NCI-H524 treated with DMSO at 0.1 percent for 48 hours (cell line): ENCODE measurements at places on chromosomes 16 and 17.

- no peak for DNase-seq
Measured at GRCh38 chr17:48597778-48598631, 4.4 kb upstream of the HOXB5 start.

- DNase-seq: peak; percentile 98
Measured at GRCh38 chr16:29825145-29826044, 5.1 kb downstream of the MVP start.

DNA sequence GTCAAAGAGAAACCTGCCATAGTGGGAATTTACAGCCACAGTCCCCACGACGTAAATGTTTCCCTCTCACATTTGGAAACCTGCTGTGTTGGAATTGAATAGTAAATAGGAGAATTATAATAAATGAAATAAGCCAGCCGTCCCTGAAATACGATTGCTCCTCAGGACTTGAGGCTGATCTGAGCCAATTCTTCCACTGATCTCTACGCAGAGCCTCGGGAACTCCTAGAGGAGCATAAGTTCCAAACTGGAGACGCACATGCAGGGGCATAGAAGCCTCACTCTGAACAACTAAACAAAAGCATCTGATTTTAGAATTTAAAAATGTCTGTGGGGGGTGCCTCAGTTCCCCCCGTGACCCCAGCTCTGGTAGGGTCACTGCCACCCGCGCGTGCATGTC lies 10.2 kb upstream of the TEX19 start:
- no peak for DNase-seq

DNA sequence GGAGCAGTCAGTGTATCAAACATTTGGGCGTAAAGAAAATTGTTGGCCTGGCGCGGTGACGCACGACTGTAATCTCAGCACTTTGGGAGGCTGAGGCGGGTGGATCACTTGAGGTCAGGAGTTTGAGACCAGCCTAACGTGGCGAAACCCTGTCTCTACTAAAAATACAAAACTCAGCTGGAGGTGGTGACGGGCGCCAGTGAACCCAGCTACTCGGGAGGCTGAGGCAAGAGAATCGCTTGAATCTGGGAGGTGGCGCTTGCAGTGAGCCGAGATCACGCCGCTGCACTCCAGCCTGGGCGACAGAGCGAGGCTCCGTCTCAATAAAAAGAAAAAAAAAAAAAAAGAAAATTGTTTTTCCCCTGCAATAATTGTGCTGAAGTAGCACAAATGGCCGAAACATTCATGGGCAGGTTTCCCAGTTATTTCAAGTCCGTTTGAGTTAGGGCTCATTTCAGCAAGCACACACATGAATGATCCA lies 1.4 kb downstream of the GCSH start:
- no peak for DNase-seq

GRCh38 chr17:81832608-81833159 lies 407 bp downstream of the MCRIP1 start:
- no peak for DNase-seq

DNA sequence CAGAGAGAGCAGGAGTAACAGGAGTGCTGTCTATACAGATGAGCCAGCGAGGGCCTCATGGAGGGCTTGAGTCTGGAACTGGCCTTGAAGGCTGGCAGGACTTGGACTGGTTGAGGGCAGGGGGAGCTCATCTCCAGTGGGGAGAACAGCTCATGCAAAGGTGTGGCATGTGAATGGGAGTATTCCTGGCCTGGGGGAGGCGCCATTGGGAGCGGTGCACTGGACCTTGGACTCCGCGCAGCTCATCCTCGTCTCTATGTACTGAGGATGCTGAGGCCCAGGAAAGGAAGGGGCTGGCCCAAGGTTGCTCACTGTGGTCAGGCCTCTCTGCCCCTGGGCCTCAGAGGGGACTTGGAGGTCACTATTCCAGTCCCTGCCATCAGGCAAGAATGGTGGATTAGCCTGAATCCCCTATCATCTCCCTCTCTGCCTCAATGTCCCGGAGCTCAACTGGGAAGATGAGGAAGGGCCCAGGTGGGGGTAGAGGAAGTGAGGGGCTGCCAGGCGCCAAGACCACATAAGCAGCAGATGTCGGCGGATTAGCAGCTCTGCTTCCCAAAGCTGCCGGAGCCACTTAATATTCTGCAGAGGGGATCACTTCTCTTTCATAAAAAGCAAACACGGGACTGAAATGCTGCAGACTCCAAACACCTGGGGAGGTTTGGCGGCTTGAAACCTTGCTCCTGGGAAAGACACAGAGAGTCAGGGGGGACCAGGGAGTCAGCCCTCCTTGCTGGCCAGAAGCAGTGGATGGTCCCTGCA lies 88.9 kb downstream of the SDK2 start:
- DNase-seq: peak; percentile 99

DNA sequence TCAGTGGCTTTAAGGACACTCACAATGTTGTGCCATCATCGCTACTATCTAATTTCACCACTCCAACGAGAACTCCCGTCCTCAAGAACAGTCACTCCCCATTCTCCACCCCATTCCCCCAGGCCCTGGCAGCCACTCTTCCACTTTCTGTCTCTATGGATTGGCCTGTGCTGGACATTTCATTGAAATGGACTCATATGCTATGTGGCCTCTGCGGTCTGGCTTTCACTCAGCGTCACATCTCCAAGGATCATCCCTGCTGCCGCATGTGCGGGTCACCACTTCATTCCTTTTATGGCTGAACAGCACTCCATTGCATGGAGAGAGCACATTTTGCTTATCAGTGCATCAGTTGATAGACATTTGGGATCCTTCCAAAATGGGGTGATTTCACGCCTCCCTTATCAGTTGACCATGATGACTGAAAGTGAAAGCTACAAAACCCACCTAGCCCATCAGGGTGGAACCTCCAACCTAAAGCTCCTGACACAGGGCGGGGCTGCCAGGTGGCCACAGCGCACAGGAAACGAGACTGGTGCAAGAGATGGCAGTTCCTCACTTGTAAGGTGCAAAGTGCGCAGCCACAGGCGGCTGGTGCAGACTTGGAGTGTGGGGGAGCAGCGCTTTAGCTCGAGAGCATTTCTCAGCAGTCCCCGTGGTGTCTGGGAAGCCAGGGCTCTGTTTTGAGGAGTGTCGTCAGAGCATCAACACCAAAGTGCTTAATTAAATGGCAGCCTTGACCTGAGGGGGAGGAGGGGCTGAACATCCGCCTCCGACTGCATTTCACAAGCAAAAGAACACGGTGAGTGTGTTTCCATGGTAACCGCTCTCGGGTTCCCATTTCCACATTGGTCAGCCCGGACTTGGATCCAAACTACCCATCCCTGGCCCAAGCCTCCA lies 23.8 kb downstream of the COTL1 start:
- DNase-seq: no peak

DNA sequence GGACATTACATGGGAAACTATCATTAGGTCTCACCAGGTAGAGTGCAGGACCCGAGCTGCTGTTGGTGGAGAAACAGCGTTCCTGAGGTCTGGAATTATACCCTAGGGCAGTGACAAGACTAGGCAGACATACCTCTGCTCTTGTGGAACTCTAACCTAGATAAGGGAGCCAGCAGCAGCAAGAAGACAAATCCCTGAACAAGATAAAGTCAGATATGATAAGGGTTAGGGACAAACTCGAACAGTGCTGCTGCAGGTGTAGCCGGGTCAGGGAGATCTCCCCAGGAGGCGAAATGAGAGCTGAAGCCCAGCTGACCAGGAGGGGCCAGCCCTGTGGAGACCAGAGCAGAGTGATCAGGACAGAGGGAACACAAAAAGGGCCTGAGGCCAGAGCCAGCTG lies 34.7 kb downstream of the ARSG start:
- no peak for DNase-seq

DNA sequence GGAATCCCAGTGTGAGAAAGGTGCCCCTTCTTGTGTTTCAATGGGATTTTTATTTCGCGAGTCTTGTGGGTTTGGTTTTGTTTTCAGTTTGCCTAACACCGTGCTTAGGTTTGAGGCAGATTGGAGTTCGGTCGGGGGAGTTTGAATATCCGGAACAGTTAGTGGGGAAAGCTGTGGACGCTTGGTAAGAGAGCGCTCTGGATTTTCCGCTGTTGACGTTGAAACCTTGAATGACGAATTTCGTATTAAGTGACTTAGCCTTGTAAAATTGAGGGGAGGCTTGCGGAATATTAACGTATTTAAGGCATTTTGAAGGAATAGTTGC lies 567 bp downstream of the UBB start:
- DNase-seq: no peak

DNA sequence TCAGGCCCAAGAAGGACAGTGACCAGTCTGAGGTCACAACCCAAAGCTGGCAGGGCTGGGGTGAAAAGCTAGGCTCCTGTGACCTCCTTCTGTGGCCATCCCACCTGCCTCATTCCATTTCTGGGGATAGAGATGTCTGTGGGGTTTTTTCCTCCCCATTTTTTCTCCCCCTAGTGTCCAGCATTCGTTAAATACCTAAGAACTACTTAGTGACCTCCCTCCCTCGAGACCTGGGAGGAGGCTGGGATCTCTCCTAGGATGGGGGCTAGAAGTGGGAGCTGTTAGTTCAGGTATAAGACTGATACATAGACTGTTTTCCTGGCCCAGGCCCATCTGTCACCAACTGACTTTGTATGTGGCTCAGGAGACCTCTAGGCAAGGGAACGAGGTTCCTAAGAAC lies 20.5 kb upstream of the STAC2 start:
- DNase-seq: no peak

DNA sequence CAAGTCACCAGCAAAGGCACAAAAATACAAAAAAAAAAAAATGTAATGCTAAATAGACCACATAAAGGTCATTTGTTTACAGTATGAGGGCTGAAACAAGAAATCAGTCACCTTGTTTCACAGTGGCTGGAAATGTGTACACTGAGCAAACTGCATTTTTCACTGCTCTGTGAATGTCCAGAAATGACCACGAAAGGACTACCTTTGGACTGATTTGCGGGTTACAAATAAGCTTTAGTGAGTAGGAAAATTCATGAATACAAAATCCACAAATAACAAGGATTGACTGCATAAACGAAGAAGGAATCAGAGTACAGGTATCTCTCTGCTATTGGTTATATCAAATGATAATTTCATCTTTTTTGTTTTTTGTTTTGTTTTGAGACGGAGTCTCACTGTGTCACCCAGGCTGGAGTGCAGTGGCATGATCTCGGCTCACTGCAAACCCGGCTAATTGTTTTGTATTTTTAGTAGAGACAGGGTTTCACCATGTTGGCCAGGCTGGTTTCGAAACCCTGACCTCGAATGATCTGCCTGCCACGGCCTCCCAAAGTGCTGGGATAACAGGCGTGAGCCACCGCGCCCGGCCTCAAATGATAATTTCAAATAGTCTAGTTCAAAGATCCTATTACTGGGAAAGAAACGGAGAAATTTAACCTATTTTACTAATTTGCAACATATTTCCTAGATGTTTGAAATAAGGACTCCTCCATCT lies 30.5 kb downstream of the CYTH1 start:
- no peak for DNase-seq

GRCh38 chr16:24734382-24734781 lies 4.9 kb downstream of the TNRC6A start:
- no peak for DNase-seq

DNA sequence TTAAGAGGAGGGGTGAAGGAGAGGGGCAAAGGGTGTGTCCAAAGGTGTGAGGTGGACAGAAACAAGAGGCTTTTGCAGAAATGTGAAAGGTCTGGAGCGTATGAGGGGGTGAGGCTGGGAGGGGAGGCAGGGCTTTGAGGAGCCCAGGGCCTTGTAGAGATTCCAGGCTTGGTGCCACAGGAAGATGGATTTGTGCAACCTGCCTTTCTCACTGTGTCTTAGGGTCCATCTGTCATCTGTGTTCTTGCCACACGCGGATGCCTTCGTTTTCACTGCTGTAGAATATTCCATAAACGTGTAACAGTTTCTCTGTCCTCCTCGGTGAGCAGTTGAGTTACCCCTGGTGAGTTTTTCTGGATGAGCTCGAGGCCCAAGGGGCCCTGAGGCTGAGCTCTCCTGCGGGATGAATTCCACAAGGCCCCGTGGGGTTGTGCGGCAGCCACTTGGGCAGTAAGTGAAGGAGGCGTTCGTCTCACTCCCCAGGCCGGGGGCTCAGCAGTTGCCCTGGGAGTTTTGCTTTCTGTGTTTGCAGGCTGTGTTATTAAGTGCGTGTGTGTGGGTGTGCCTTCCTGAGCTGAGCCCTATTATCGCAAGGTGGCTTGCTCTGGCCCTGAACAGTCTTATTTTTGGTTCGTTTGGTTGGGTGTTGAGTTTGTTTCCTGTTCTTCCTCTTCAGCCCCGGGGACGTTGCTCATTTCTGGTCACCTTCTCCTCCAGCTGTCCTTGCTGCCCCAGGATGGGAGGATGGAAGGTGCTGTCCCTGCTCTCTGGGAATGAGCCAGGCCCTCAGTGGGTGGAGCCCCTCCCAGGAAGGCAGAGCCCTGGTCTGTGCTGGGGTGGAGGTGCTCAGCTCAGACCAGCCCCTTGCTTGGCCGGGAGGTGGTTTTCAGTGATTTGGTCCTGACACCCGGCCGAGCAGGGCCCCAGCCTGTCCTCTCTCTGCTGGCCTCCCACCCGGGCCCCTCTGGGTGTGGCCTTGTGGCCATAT lies 28.4 kb downstream of the BAIAP2 start:
- DNase-seq: no peak

GRCh38 chr17:58985971-58986370 lies 120.7 kb downstream of the TRIM37 start:
- no peak for DNase-seq

GRCh38 chr17:52546990-52547389 lies 388.5 kb upstream of the CA10 start:
- no peak for DNase-seq

- DNase-seq: no peak
Measured at GRCh38 chr17:61764846-61765245, 98.5 kb downstream of the BRIP1 start.

DNA sequence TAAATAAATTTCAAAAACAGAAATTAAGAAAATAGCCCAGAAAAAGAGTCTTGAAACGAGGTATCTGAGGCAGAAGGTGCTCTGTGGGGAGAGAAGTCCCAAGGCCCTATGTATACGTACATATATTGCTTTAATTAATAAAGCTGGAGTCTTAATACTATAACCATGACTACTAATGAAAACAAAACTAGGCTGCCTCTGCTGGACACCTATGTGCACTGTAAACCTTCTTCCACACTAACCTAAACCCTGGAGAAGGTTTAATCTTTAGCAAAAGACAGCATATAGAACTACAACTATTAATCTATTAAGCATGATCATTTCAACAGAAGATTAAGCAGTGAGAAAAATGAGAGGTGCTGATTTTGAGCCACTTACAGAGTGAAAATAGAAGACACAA lies 153.9 kb upstream of the C17orf78 start:
- no peak for DNase-seq

GRCh38 chr17:79295307-79295706 lies 220.7 kb downstream of the ENGASE start:
- DNase-seq: no peak

- no peak for DNase-seq
Measured at GRCh38 chr17:33803199-33803685, 451.8 kb upstream of the CCL2 start.

GRCh38 chr16:50884066-50884860 lies 142.4 kb downstream of the CYLD start:
- no peak for DNase-seq

DNA sequence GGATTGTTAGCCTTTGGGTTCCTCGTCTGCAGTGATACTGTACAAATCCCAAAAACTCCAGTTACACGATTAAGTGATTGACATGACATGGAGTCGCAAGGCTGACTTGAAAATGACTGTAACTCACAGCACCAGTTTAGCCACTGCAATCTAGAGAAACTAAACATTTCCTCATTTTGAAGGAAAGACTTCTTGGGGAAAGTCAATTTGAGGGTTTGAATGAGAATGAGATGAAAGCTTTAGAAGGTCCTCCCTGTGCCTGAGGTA lies 4.8 kb downstream of the BANP start:
- no peak for DNase-seq
